ENCODE measurements at places on chromosomes 11 and 22. TPM values are rescaled to one million over a fixed set of nuclear protein-coding genes. Genes with fewer than 3 reads are reported as not detected.

- DNase-seq = no peak
These were observed 123.3 kb upstream of the TBCEL start for GRCh38 chr11:120900643-120901042.

- no peak for DNase-seq
These were observed 49.8 kb upstream of the SPATA19 start for GRCh38 chr11:133895061-133895479.

DNA sequence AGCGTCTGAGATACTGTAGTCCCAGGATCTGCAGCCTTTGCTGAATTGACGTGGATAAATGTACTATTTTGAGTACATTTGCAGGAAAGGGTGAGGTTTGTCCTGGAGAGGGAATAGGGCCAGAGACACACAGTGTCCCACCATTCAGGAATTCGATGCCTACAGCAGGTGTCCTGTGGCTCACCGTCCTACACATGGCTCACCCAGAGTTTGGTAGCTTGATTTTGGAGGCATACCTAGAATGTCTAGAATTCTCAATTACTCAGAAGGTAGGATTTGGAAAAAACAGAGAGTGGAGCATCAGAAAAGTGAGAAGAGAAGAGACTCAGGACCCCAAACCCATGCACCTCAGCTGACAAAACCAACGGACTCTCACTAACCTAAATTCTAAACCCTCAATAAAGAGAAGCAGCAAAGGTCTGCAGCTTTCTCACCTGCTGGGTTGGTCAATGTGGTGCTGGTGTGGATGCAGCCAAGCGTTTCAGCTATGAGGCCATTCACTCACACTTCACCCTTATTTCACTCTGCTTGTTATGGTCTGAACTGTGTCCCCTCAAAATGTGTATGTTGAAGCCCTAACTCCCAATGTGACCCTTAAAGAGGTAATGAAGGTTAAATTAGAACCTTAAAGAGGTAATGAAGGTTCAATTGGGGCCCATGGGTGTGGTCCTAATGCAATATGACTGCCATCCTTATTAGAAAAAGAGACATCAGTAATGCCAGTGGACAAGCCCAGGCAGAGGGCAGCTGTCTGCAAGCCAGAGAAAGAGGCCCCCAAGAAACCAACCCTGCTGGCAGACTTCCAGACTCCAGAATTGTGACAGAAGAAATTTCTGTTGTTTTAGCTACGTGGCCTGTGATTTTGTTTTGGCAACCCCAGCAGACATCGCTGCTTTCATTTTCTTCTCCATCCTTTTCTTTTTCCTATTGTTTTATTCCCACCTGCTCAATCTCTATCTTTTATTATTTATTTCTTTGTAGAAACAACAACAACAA is 187.8 kb downstream of the SNX19 start:
- DNase-seq = no peak

GRCh38 chr11:42625757-42626665 is 685.8 kb upstream of the API5 start:
- no peak for DNase-seq

- DNase-seq = no peak
These were observed 899.3 kb upstream of the RAG2 start for GRCh38 chr11:37497326-37497725.

DNA sequence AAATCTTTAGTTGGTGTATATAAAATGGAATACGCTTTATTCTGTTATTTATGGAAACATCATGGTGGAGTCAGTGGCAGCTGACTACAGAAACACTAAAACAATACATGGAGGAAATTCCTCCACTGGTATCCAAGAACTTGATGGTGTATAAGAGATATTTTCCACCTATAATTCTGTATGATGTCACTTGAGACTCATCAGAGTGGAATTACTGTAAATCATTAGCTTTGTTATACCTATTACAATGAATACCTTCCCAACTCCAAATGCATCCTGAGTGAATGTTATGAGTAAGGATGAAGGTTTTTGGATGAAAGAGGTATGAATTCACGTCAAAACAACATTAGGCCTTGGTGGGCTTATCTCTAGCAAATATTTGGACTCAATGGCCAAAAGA is 258.5 kb upstream of the SORL1-AS1 start:
- no peak for DNase-seq

DNA sequence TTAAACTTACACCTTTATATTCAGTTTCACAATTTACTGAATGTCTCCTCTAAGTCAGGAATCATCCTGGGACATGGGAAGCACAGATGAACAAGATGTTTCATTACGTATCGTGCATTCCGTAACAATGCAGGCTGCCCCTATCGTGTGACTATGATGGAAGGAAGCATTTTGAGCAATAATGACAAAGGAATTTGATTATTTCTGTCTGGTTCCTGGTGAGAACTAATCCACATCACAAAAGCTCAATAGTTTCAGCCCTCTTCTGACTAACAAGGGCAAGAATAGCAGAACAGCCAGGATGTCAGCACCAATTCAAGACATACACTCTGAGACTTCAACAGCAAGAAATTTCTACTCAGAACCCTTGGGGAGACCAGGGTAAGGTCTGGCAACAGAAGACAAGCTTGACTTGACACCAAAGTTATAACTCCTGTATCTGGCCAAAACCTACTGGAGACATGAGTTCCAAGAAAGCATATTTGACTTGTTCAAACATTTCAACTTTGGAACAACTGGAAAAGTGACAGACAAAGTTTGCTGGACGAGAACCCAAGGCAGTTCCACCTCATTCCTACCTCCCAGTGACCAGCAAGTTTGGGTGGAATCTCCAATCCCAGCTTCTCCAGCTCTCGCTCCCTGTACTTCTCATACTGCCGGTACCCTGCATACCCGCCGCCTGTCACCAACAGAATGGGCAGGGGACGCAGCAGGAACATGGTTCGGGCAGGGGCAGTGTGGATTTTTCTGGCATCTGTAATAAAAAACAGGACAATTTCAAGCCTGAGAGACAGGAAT is 14.3 kb downstream of the PISD start:
- no peak for DNase-seq

DNA sequence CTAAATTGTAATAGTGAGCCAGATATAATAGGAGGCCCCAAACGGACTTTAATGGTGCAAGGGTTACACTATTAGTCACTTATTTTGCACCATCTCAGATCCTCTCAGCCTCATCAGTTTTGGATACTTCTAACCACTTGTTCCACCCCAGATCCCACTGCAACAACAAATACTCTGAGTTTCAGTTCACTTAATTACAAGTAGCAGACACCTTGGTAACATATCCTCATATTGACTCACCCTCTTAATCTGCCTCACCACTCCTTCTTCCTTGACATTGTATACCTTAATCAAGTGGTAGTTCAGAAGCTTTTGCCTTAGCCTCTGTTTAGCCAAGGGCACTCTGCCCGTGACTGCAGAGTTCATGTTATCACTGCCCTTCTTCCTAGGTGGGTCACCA is 256.1 kb upstream of the UBASH3B start:
- no peak for DNase-seq

DNA sequence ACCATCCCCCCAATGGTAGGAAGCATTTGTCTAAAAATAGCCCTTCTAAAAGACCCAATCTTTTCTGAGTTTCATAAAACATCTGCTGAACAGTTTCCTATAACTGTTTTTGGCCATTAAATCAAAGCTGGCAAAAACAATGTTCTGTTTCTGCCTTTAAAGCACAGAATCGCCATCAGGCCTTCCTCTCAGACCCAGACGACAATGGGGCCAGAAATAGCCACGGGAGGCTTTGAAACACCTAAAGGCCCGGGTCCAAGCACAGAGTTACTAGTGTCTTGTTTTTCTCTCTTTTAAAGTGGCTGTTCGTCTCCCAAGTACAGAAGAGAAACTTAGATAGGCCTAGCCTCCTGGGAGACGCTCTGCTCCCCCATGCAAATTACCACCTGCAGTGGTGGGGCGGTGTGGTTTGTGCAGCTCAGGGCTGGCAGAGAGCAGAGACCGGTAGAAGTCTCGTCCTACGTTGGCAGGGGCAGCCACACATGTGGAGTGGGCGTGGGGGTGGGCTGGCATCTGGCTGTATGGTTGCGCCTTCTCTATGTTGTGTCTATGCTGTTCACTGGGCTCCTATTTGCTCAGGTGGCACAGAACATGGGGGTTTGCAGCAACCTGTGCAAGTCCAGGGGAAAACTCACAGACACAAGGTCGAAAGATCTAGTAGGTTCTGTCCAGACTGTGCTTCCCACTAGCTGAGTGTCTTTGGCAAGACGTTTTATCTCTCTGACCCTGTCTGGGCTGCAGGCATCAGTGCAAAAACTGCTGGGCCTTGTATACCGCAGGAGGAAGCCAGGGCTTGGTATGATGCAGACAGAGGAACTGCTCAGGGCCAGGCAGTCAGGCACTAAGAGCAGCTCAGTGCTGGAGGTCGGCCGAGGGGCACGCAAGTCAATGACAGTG is 23.6 kb upstream of the ETS1 start:
- DNase-seq = no peak

DNA sequence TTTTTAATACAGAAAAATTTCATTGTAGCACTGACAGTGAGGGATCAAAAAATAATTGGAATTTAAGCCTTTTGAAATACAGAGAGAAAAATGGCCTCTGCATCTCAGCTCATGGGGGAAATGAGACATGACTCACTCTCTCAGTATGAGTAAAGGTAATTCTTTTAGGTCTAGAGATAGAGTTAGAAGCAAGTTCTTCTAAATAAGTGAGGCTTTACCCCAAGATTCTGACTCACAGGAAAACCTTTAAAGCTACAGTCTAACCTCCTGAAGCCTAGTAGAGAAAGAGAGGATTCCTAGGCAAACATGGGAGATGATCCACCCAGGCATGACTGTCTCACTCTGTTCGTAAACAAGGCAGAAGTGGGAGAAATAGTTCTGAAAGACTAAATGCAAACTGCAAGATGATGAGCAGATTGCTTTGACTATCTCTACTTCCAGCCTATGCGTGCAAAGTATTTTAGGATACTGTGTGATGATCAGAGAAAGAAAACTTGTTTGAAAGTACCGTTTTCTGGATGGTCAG is 1003.3 kb upstream of the CCDC90B start:
- no peak for DNase-seq

DNA sequence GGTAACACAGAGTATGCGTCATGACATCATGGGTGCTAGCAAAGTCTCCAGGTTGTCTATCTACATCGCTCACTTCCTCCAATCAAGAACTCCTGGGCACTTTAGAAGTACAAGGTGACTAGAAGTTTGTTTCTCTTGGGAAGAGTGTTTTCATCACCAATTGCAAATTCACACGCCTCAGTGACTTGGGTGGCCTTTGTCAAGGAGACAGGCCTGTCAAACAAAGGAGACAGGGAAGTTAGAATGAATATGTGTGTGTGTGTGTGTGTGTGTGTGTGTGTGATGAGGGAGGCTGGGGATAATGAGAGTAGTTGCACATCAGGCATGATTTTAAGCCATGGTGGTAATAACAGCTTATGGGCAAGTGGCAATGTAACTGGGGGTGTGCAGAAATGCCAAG is 953.2 kb downstream of the OPCML start:
- no peak for DNase-seq

- DNase-seq = no peak
These were observed 39.6 kb downstream of the NARS2 start for GRCh38 chr11:78535027-78535426.

DNA sequence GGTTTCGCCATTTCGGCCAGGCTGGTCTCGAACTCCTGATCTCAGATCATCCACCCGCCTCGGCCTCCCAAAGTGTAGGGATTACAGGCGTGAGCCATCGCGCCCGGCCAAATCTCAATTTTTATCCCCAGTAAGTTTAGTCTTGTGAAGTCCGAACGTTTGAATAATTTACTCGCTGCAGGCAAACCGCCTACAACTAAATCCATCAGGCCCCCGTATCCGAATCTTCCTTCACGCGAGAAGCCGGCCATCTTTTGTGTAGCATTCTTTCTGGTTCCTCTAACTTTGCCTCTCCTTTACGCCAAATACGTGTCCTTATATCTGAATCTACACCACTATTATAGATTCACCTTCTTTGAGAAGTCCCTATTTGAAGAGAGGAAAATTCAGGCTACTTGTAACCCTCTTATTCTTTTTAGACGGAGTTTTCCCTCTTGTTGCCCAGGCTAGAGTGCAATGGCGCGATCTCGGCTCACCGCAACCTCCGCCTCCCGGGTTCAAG is 581 bp upstream of the EIF3L start:
- no peak for DNase-seq

DNA sequence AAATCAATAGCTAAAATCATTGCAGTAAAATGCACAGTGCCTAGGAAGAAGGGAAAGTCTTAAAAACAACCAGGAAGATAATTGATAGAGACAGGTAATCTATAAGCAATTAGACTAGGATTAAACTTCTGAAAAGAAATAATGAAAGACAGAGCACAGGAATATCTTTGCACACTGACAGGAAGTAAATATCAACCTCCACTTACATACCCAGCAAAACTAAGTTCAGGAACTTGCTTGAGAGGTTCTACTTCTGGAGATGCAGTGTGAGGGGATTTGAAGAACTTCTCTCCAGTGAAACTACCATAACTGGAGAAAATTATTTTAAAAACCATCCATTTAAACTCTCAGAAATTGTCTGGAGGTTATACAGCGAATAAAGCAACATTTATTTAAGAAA is 104.1 kb downstream of the EHF start:
- no peak for DNase-seq

GRCh38 chr11:114308689-114309089 is 12.5 kb downstream of the NNMT start:
- no peak for DNase-seq

DNA sequence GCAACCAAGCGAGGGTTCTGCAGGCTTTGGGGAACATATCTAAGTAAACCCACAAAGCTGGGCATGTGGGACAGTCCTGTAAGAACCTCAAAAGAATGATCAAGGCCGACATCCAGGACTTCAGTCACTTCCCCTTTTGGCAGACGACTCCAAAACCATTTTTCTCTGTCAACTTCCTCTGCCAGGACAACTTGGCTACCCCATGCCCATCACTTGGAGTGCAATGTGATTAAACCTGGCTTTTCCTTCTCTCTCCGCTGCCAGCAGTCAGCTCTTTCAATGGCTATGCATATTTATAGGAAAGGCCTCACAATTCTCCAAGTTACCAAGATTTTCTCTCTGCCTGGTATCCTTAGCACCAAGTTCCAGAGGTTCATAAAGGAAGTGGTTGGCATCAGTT is 78.9 kb downstream of the C11orf58 start:
- no peak for DNase-seq

- no peak for DNase-seq
These were observed 16.4 kb upstream of the MFNG start for GRCh38 chr22:37502342-37503182.

- no peak for DNase-seq
These were observed 102.3 kb downstream of the PRR5L start for GRCh38 chr11:36398231-36398953.

GRCh38 chr11:1297576-1298473 is 11.6 kb downstream of the TOLLIP start:
- DNase-seq = no peak

The EIF1AD gene
- total RNA-seq = 22.2 TPM

The MMP8 gene
- not detected for total RNA-seq

The CST6 gene
- 2.0 TPM for total RNA-seq

The OMP gene
- total RNA-seq = not detected

The BIRC3 gene
- 11.9 TPM for total RNA-seq

The CD3G gene
- total RNA-seq = 1.2 TPM

The CYP2R1 gene
- total RNA-seq = 9.8 TPM

The PRDM11 gene
- total RNA-seq = 28.7 TPM

All from right cardiac atrium (tissue), 5 donors.